ENCODE measurements at places on chromosomes 3 and 15.

- no peak for DNase-seq
Measured at GRCh38 chr15:84387086-84387485, 151.5 kb downstream of the GOLGA6L4 start.

DNA sequence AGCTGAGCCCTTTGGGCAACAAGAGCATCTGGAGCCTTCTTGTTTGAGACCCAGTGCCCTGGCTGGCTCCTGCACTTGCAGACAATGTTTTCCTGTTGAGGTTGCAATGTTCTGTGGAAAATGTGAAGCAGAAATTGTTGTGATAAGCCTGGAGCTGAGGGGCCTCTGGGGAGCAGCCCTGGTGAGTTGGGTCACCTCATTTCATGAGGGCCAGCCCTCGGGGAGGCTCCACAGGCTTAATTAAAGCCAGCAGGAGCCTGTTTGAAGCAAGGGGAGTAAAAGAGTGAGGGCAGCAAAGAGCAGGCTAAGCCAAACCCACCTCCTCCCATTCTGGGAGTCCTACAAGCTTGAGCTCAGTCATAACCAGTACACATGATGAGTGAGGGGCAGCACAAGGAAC lies 154.3 kb downstream of the ALDH1A2 start:
- no peak for DNase-seq

GRCh38 chr15:55322467-55322866 lies 3.4 kb downstream of the PIGB start:
- no peak for DNase-seq

DNA sequence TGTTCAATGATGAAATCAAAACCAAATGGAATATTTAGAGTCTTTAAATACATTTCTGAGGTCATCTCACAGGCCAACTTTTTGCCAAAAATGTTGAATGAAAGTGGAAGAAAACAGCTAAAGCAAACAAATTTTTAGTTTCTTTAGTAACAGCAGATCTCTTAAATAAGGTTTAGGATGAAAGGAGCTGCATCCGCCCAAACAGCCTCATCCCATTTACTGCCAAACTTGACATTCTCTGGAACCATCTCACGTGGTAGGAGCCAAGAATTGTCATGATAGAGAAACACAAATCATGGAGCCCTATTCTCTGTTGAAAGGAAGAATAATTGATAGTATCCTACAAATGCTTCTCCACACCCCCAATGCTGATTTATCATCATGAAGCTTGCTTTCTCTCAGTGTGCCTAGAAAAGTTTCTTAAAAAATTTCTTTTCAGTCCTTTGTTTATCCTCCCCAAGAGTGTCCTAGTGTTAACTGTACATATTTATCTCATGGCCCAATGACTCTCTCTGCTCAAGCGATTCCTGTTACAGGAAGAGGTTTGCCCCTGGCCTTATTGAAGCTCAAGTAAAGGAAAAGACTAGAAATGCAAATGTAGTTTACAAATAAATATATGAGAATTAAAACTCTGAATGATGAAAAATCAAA lies 23.4 kb downstream of the SLC9A9 start:
- DNase-seq = no peak

- DNase-seq = no peak
Measured at GRCh38 chr15:90239371-90239770, 5.4 kb downstream of the GDPGP1 start.

DNA sequence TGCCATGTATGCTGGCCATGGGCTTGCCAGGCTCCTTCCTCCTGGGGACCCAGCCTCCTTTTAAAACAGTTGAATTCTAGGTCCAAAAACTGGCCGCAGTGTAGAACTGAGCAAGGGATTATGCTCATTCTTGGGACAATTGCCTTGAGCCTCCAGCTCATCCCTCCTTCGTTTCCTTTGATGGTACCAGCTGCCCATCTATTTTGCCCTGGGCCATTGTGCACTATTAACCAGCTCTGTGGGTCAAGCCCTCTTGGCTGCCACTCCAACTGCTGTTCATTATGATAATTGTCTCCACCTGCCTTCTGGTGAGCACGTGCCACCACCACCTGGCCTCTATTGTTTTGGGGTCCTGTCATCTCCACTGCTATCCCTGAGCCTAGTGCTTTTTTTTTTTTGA lies 75.8 kb upstream of the SYN2 start:
- DNase-seq = no peak

DNA sequence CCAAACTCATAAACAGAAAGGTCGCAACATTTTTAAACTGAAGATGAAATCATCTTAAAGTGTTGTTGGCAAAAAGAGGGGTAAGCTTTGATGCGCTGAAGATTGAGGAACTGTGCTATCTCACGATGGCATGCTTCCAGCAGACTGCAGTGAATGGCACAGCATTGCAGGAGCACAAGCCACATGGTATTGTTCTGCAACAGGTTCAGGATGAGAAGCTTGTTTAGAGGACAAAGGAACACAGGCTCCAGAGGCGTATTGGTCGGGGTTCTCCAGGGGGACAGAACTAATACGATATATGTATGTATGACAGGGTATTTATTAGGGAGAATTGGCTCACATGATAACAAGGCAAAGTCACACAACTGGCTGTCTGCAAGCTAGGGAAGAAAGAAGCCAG lies 13.8 kb upstream of the PLD1 start:
- DNase-seq = no peak

- DNase-seq = no peak
Measured at GRCh38 chr15:78084449-78084750, 6.9 kb upstream of the TBC1D2B start.

DNA sequence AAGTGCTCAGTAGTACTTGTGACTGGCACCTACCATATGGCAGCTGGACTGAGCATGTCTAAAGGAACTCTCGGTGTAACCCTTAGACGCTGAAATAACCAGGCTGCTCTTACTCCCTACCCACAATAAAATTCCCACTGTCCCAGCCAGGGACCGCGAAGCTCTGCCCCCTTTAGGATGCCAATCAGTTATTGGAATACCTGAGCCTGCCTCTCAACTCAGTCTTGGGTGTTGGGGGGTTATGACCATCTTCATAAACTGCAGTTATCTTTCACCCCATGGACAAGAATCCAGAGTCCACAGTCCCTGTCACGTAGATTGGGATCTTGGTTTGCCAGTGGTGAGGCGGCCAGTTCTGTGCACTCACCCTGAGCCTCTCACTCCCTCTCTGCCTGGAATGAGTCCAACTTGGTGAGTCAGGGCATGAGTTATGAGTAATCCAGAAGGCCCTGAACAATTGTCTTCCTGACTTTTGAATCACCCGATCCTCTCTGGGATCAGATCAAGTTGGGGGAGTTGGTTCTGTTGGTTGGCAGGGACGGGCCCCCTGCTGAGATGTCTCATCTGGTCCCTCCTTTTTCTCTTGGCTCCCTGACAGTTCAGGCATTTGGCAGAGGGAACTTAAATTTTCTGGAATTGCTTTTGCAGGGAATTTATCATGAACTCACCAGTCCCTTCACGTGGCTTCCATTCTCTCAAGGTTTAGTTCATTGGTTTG lies 120.1 kb upstream of the UBE2E1 start:
- no peak for DNase-seq

- DNase-seq = no peak
Measured at GRCh38 chr3:167066977-167067786, 312.9 kb downstream of the ZBBX start.

GRCh38 chr3:142866841-142867631 lies 21.8 kb downstream of the PCOLCE2 start:
- no peak for DNase-seq

- peak; percentile 23 for DNase-seq
Measured at GRCh38 chr3:130276203-130276803, 69.2 kb upstream of the COL6A5 start.

- no peak for DNase-seq
Measured at GRCh38 chr3:162507397-162507796, 1010.8 kb downstream of the OTOL1 start.

- peak; percentile 70 for DNase-seq
Measured at GRCh38 chr3:46845860-46846623, 17.2 kb downstream of the MYL3 start.

DNA sequence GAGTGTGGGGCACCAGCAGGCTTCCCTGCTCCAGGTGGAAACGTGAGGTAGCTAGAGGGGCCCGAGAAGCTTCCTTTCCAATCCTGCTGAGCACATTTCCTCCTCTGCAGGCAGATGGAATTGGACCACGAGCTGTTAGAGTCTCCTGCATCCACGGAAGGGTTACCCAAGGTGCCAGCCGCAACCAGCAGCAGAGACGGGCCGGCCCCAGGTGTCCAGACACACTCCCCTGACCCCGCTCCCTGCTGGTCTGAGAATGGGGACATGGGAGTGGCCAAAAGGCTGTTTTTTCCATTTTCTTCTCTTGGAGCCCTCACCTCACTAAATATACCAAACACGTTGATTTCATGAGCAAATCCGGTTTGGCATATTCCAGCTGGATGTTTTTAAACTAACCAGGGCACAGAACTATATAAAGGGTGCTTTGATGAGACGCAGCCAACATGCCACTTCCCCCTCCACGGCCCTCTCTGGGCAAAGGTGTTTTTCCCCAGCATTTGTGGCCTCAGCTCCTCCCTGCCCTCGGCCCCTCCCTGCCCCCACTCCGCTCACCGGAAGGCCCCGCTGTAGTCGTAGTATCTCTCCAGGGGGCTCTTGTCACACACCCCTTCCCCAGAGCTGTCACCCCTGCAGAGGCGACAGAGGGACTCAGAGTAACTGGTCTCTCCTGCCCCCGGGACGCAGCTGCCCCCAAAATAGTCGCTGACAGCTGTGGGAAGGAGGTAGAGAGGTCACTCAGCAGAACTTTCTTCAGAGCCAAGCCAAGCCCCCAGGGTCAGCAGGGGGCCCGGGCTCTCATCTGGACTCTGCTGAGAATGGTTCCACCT lies 7.0 kb downstream of the MELTF start:
- DNase-seq = no peak

DNA sequence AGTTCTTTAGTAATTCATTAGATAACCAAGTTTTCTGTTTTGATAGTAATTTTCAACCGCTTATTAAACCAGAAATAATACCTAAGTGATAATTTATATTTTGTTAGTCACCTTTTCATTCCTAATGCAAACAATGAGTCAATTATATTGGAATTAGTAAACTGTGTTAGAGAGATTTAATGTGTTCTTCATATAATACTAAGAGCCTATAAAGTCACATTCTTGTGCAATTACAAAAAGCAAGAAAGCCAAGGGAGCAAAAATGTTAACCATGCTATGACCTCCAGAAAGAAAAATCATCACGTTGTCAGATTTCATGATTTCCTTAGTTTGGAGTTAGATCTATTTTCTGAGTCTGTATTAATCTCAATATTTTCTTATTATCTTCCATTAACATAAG lies 108.8 kb upstream of the SAMMSON start:
- DNase-seq = no peak
